Activated CD4-positive, alpha-beta memory T cell treated with anti-CD3 and anti-CD28 coated beads for 36 hours (primary cell): ENCODE measurements at places on chromosomes 2 and 18. TPM values are rescaled to one million over a fixed set of nuclear protein-coding genes. Genes with fewer than 3 reads are reported as not detected.

DNA sequence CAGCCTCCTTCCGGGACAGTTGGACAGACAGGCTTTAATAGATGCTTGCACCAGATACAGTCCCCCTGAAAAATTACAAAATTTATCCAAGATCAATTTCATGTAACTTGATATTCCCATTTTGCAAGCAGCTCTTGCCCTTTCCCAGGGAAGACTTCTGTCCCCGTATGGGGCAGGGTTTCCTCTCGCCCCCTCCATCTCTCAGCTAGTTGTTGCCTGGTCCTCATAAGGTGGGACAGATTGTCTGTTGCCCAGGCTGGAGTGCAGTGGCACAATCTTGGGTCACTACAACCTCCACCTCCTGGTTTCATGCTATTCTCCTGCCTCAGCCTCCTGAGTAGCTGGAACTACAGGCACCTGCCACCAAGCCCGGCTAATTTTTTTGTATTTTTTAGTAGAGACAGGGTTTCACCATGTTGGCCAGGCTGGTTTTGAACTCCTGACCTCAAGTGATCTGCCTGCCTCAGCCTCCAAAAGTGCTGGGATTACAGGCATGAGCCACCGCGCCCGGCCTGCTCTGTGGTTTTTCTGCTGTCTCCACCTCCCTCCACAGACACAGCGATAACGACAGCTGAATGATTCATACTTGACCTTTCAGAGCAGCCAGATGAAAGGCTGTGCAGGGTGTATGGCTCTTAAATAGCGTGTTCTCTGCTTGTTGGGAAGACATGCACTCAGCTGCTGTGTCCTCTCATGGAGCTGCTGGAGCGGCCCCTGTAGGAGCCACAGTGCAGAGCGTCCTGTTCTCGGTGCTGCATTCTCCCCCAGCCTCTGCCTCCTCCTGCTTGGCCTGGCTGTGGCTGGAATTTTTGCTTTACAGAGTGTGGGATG lies 61.4 kb downstream of the TTC39C start:
- DNase-seq = peak; percentile 93

DNA sequence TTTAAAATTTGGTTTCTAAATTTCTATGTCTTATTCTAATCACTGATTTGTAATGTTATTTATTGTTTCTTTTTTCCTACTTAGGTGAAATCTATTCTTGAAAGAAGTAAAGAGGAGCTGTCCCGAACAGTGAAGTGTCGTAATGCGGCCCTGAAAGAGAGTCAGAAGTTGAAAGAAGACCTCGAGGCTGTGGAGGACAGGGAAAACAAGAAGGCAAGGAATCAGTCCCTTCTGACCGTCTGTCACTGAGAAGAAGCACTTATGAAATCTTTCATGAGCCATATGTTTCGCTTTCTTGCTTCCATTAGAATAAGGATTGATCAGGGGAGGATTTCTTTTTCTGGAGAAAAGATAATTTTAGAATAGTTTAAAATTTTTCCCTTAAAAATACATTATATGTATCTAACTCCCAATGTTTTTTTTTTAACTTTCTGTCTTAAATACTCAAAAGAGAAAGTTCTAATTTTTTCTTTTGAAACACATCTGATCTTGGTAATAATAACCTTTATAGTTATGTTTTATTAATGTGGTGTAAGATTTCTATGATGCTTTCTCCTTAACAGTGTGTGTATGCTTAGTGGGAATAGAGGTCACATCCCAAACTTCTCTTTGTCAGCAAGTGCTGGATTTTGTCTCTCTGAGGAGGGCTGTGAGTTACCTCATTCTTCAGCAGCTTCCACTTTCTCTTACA lies 79.0 kb downstream of the CCDC150 start:
- no peak for DNase-seq

- no peak for DNase-seq
These were observed 187.0 kb downstream of the MREG start for GRCh38 chr2:215826376-215826775.

GRCh38 chr2:230974096-230974913 lies 21.6 kb upstream of the SPATA3 start:
- peak; percentile 87 for DNase-seq

- no peak for DNase-seq
These were observed 12.8 kb downstream of the MEIS1 start for GRCh38 chr2:66447677-66448076.

Gene GKN1
- total RNA-seq = not detected

Gene ASPRV1
- total RNA-seq = 0.71 TPM

GRCh38 chr2:53994818-53995808 lies 24.3 kb upstream of the PSME4 start:
- no peak for DNase-seq

GRCh38 chr2:27723372-27724144 lies 48.0 kb upstream of the MRPL33 start:
- DNase-seq = peak; percentile 44

Gene LRRC30
- total RNA-seq = not detected

- no peak for DNase-seq
These were observed 77.1 kb upstream of the RAPH1 start for GRCh38 chr2:203612246-203612645.

Gene SMPD4
- total RNA-seq = 65.8 TPM

Gene CNRIP1
- not detected for total RNA-seq

DNA sequence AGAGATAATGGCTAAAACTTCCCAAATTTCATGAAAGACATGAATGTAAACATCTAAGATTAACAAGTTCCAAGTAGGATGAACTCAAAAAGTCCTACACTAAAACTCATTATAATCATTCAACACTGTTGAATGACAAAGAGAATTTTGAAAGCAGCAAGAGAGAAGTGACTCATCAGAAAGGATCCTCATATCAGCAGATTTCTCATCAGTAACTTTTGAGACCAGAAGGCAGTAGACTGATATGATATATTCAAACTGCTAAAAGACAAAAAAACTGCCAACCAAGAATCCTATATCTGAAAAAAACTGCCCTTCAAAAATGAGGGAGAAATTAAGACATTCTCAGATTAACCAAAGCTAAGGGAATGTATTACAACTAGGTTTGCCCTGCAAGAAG lies 130.6 kb upstream of the OTX1 start:
- DNase-seq = no peak

Gene RMC1
- 47.6 TPM for total RNA-seq
